Caudate nucleus (tissue), 63 donors: ENCODE measurements at places on chromosomes 6 and 20.

- DNase-seq, result no peak
Measured at GRCh38 chr6:150634176-150634963, 34.7 kb downstream of the PLEKHG1 start.

- DNase-seq, result no peak
Measured at GRCh38 chr6:141169419-141169818, 963.3 kb upstream of the GJE1 start.

- DNase-seq, result no peak
Measured at GRCh38 chr6:151914484-151914883, 107.0 kb downstream of the ESR1 start.

- no peak for DNase-seq
Measured at GRCh38 chr6:12324748-12325147, 34.6 kb downstream of the EDN1 start.

GRCh38 chr6:161265554-161265953 is 8.3 kb downstream of the AGPAT4 start:
- DNase-seq, result no peak

DNA sequence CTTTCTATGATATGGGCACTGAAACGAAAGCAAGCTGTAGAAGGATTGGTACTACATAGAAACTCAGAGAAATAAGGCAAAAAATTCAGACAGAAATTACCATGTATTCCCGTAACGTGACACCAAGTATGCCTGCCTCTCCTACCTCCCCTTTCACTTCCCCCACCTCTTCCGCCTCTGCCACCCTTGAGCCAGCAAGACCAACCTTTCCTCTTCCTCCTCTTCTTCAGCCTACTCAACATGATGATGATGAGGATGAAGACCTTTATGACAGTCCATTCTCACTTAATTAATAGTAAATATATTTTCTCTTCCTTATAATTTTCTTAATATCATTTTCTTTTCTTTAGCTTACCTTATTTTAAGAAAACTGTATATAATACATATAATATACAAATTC is 188.1 kb upstream of the VGLL2 start:
- no peak for DNase-seq
